ENCODE measurements at places on chromosomes 4 and X.

DNA sequence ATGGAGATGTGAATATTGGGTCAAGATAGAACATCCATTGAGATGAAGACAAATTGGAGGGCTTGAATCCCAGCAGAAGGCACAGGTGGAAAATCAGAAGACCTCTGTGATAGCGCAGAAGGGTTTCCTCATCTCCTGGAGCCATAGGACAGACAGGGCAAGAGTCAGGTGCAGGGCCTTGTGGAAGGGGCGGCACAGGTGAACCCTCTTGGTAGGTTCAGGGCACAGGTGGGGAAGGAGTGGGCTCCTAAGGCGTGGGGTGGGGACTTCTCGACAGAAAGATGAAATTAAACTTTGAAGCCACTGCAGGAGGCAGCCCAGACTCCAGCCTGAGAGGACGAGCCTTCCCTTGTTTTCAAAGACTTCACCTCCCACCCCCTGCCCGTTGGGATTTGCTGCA is 9.3 kb upstream of the RGS12 start:
- no peak for DNase-seq

- DNase-seq = no peak
Observed at GRCh38 chrX:148647651-148648050, 147.2 kb downstream of the AFF2 start.

- DNase-seq = no peak
Observed at GRCh38 chr4:10716163-10716562, 31.6 kb upstream of the CLNK start.

- no peak for DNase-seq
Observed at GRCh38 chr4:24070117-24070516, 180.3 kb upstream of the PPARGC1A start.

GRCh38 chr4:87216469-87216868 is 3.9 kb downstream of the KLHL8 start:
- DNase-seq = no peak

DNA sequence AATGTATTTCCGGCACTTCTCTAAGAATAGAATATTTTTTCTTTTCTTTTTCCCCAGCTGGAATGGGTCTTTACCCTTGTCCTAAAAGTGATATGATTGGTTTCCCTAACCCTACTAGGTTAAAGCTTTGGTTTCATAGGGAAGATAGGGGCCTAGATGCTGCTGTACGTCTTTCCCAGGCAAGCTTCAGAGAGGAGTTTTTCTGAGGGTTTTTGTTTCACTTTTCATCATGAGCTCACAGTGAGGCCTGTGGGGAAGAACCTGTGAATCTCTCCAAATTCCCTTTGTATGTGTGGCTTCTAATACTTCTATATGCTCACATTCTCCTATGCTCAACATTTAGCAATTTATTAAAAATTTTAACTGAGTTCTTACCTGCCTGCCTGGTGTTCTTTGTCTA is 320.0 kb upstream of the PCDH18 start:
- no peak for DNase-seq

- DNase-seq = no peak
Observed at GRCh38 chr4:2878346-2878745, 34.7 kb downstream of the ADD1 start.

DNA sequence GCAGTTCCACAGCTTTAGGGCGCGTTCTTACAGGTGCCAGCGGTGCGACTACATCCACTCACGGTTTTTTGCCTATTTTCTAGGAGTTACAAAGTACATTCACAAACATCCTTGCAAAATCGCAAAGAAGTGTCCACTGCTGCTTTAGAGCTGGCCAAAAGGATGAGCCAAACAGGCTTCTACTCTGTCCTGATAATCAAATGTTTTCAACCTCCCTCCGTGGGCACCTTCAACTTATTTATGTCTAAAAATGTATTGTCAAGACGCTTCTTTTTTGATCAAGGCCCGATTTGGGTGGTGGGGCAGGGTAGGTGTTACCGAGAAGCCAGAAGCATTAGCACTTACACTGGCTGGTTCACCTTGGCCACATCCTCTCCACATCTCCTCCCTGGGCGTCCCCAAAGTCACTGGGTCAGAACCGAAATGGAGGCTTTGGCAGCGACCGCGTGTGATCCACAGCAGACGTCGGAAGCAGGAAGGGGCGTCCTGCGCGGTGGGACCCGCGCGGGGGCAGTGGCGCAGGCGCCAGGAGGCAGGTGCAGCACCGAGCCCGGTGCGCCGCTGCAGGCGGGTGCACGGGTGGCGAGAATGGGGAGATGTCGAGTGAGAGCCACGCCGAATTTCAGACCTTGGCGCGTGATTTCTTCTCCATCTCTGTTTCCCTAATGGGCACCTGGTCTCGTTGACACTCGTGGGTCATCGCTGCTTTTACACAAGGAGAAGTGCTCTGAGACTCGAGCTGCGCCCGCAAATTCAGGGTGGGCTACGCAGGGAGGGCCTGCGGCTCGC is 16.9 kb downstream of the NKX3-2 start:
- no peak for DNase-seq

GRCh38 chrX:51456814-51457213 is 39.6 kb downstream of the NUDT11 start:
- no peak for DNase-seq

DNA sequence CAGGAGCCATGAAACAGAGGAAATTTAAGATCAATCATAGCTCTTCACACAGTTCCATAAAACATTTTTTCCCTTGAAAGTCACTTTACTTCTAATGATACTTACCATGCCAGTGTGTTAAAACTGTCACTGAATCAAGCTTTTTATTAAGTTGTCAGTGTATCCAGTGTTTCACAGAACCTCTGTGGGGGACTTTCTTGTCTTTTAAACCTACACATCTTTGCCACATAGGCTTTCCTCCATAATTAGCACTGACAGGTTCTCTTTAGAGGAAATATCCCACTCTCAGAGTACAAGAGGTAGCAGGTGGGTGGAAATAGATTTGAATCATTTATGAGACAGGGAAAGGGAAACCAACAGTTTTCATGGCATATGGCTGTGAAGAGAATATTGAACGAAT is 25.8 kb upstream of the DYNLT3 start:
- DNase-seq = no peak

DNA sequence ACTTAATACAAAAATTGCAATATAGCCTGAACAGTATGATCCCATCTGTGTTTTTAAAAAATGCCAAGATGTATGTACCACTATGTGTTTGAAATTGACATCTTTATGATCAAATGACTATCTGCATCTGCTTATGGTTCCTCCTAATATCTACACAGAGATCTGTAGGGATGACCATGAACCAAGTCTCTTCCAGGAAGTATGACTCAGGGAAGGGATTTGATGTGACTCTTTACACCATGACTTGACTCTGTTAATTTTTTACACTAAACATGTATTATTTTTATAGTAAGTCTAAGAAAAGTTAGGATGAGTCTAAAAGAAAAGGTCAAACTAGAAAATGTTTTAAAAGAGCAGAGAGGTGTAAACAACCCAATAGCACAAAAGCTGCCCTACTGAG is 164.0 kb downstream of the SH3KBP1 start:
- no peak for DNase-seq

DNA sequence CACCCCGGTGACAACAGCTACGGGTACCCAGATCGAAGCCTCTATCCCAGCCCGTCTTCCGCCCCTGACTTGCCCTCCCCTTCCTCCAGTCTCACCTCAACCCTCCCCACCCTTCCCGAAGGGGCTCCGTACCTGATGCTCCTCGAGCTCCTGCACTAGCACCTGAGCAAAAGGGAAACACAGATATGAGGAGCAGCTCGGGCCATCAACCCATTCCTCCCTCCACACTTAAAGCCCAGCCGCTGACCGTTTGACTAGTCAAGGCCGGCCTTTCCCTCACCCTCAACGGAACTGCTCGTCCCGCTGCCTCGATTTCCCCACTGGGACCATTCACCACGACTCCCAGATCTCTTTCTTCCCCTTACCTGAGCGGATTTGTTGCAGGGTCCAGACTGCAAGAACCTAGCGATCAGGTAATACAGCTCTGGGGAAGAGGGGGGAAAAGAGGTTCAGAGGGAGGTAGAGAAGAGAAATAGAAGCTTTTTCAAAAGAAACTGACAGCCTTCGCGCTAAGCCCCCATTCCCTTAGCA is 731 bp downstream of the BRWD3 start:
- peak; percentile 6 for DNase-seq
